ENCODE measurements at places on chromosomes 5 and 9.

- DNase-seq, result no peak
These were observed 10.3 kb downstream of the TNC start for GRCh38 chr9:115107701-115108100.

DNA sequence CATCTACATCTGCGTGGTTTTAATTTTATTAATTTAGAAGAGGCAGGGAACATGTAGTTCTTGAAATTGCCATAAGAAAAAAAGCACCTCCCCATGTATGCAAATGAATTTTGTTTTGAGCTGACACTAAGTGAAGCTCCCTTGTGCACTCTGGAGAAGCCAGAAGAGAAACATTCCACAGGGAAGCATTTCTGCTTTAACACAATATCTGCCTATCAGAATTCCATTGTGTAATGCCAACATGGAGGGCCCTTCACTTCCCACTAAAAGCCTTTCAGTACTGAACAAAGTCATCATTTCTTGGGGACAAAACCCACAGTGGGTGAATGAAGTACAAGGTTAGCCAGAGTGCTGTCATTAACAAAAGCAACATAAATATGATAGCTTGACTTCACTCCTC is 59.7 kb downstream of the PRELID2 start:
- no peak for DNase-seq

- DNase-seq, result no peak
These were observed 251.2 kb upstream of the RORB start for GRCh38 chr9:74245866-74246497.

DNA sequence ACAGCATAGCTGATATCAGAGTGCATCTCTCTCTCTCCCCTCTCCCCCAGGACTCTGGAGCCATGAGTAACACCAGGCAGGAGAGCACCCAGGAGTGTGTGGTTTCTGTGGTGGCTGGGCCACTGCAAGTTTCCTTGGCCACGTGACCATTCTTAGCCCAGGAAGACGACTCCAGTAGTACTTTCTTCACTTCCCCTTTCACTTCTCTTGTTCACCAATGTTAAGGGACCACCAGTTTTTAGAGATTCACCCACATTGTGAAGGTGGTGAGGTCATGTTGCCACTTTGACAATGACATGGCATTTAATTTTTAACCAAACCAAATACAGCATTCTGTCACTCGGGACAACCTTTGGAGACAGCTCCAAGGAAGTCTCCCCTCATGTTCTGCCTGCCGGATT is 17.9 kb upstream of the DAPK1 start:
- no peak for DNase-seq

GRCh38 chr5:105817914-105818313 is 1852.8 kb downstream of the EFNA5 start:
- no peak for DNase-seq

DNA sequence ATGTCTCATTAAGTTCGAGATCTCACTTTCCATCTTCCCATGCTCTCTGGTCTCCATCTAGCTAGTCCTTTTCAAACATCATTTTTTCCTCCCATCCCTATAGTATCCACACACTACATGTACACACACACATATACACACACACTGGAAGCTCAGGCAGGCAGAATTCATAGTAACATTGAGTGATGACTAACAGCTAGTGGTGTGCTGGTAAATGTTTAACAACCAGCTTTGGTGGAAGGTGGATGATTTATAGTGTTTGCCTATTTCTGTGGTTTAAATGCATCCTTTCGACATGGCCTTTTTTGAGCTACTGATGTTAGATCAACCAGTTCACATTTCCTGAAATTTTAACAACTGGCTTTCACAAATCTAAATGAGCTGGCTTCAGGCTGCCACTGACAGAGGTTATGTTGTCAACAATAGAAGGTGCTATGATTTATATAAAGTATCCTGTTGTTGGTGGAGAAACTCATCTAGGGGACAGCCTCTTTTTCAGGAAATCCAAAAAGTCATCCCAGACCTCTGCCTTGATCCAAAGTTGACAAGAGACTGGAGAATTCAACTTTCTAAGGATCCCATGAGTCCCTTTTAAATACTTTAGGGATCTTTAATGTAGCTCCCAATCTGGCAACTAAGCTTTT is 117.8 kb downstream of the CCDC192 start:
- no peak for DNase-seq

DNA sequence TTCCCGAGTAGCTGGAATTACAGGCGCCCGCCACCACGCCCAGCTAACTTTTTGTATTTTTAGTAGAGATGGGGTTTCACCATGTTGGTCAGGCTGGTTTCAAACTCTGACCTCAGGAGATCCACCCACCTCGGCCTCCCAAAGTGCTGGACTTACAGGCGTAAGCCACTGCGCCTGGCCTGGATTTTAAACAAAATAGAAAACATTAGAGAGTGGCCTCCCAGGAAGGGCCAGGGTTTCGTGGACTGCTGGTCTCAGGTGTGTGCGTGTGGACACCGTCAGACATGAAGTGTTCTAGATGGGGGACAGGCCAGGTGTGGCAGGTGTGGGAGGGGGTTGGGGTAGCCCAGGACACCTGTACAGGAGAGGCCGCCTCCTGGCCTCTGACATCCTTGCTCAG is 7.0 kb upstream of the GBGT1 start:
- DNase-seq, result no peak

DNA sequence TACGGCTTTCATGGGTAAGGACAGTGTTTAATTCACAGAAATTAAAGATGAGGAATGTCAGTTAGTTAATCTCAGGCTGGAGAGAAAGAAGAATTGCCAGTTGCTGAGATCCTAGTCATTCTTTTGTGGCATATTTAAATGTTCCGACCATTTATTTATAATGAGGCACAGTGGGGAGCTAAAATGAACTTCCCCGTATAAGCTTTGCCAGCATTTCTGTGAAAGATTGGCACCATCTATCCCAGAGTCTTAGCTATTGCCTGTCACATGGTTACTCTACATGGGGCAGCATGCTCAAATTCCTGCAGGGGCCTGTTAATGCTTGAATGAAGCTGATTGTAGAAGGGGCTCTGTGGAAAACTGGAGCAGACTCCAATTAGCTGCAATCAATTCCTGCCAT is 314.1 kb downstream of the PRELID2 start:
- DNase-seq, result no peak

- no peak for DNase-seq
These were observed 21.8 kb upstream of the PRUNE2 start for GRCh38 chr9:76927540-76928240.

- no peak for DNase-seq
These were observed 84.8 kb downstream of the GTF3C4 start for GRCh38 chr9:132755096-132755495.

- no peak for DNase-seq
These were observed 27.2 kb upstream of the ZFR start for GRCh38 chr5:32471784-32472183.

DNA sequence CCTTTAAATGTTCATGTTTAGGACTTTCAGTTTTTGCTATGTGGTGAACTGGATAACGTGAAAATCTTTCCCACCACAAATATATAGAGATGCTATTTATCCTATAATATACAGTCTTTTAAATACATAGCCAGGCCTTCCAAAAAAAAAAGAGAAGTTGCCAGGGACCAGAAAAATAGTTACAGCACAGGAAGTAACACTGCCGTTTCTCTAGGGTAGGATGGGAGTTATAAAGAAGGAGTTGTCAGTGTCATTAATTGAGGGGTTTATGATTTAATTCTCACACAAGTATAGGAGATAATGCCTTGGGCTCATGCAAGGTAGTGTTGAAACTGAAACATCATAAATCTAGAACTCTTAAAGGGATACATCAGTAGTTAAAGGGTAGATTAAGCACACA is 83.9 kb downstream of the LRRC70 start:
- no peak for DNase-seq

GRCh38 chr5:69276422-69277174 is 41.9 kb downstream of the CDK7 start:
- DNase-seq, result no peak

DNA sequence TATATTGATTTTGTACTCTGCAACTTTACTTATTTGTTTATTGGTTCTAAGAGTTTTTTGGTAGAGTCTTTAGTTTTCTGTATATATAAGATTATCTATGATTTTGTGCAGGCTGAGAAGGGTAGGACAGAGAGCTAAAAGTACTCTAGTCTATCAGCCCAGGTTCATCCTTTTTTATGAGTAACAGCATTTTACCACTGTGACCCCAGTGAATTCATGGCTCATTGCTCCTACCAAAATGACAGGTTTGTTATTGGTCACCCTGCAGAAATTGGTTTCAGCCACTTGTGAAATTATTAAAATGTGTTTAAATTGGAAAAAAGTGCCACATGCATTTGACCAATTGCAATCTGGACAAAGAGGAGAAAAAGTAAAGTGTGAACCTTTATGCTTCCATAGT is 421.4 kb upstream of the DAB2 start:
- DNase-seq, result no peak

DNA sequence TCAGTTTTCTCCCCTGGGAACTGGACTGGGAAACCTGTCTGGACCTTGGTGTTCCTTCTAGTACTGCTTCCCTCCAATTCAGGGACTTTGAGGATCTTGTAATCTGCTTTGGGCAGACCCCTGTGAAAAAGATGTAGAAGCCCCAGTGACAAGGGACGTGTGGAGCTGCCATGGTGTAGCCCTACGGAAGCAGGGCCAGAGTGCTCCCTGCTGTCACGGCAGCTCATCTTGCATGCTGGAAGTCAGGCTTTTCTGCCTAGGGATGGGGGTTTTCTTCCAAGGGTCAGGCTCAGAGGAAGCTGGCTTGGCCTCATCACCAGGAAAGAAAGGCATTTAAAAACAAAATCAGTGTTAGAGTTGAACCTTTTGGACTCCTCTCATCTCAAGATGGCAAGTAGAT is 86.4 kb downstream of the AMBP start:
- DNase-seq, result no peak

DNA sequence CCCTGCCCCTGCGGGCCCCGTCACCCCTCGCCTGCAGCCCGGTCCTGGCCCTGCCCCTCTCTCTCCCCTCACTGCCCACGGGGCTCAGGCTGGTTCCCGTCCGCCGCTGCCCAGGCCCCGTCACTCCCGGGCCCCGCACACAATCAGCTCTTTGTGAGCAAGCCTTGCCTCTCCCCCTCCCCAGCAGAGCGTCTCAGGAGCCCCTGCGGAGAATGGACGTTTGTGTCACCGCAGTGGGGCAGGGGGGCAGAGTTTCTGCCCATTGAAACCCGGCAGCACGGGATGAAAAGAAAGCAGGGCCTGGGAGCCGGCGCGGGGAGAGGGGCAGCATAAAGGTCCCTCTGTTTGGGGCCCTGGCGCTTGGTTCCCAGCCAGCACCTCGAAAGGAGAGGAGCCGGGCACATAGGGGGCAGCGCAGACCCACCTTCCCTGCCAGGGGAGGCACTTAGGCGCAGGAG is 13.5 kb upstream of the NUP214 start:
- DNase-seq, result no peak

DNA sequence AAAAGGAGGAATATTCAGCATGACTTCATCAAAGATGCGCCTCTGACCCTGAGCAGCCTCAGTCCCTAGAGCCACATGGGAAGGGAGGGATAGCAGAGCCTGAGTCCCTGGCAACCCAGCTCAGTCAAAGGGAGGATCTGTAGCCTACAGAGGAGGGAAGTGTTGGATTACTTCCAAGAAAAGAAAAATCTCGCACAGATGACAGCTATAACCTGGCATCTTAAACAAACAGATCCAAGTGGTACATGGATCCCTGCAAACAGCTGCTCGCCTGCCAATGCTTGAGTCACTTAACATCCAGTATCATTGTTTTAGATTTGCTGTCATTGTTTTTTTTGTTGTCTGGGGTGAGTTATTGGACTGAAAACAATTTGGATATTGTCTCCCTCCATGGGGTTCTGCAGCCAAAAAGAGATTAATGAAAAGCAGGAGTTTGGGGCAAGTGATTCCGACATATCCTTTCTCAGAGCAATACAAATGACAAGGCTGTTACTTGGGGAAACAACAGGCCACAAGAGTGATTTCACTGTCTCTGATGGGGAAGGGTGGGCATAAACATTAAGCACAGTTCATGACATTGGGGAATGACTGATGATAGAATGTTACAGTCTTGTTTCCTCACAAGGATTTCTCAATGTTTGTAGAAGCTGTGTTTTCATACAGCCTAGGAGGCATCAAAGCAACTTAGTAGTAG is 153.5 kb upstream of the KIF2A start:
- no peak for DNase-seq

DNA sequence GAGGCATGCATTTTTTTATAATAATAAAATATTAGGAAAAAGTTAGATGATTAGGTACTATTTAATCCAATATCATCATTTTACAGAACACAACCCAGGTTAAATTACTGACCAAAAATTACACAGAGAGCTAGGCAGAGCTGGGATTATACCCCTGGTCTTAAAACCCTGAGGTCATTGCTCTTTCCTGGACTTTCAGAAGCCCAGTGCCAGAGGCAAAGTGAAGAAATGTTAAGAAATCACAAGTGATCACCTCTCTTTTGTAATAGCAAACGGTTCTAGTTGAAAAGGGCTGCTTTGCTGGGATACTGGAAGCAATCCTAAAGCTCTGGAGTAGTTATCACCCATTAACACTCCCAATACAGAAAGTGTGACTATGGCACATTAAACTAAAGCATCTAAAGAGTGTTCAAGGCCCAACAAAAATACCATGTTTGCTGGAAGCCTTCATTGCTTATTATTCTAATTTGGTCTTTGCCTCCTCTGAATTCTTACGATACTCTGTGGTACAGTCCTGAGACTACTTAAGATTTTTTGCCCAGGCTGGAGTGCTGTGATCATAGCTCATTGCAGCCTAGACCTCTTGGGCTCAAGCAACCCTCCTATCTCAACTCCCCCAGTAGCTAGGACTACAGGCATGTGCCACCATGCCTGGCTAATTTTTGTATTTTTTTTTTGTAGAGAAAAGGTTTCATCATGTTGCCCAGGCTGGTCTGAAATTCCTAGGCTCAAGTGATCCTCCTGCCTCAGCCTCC is 575.9 kb downstream of the RAB3C start:
- DNase-seq, result no peak

GRCh38 chr5:155050384-155051019 is 36.9 kb downstream of the KIF4B start:
- no peak for DNase-seq

- no peak for DNase-seq
These were observed 34.0 kb downstream of the RASGEF1C start for GRCh38 chr5:180175015-180175431.

DNA sequence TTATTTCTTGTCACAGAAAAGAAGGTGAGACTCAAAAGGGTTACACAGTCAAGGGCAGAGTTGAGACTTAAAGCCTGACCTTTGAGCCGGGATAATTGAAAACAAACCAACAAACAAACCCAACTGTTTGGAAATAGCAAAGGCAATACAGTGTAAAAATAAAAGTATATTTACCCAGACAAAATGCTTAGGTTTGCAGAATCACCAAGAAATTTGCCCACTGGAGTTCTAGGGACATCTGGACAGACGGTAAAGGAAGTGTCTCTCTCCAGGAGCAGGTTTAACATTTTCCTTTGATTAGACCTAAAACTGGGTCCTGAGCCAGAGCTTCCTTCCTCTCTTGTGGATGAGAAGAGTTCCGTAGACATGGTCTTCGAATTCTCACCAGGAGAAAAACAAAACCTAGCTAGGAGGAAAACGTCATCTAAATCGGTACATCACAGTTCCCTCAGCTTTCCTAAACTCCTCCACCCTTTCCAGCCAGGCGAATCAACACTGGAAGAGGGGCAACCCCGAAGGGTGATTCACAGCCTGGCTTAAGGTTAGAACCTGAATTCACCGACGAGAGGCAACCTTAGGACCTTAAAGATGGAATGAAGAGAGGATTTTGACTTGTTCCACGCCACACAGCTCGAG is 673 bp downstream of the CDC25C start:
- no peak for DNase-seq
